NCI-H748 treated with DMSO at 0.1 percent for 48 hours (cell line): ENCODE measurements at places on chromosomes 5 and 9.

DNA sequence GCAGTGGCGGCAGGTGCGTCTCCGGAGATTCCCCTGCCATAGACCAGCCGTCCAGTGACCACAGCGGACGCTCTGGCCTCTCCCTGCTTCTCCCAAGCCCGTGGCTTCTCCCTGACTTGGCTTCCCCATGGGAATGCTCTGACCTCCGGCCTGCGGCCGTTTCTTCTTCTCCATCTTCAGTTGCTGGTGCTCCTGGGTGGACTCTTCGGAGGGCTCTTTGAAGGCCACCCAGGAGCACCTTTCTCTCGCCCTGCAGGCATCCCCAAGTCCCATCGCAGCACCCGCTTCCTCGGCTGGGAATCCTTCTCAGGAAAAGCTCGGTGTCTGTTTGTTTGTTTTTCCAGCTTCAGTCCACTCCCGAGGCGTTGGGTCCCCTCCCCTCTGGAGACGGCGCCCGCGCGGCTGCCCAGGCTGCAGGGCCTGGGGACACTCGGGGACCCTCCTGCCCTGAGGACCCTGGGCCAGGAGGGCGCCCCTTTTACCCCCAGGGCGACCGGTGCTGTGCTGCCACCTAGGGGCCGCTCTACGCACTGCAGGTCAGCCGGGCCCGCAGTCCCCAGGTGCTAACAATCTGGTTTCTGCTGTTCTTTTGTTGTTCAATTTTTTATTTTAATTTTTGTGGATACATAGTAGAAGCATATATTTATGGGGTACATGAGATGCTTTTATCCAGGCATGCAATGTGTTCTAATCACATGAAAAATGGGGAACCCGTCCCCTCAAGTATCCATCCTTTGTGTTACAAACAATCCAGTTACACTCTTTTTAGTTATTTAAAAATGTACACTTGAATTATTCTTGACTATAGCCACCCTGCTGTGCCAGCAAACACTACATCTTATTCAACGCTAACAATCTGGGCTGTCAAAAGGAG, 197.9 kb upstream of the ADAMTS16 start:
- no peak for DNase-seq

DNA sequence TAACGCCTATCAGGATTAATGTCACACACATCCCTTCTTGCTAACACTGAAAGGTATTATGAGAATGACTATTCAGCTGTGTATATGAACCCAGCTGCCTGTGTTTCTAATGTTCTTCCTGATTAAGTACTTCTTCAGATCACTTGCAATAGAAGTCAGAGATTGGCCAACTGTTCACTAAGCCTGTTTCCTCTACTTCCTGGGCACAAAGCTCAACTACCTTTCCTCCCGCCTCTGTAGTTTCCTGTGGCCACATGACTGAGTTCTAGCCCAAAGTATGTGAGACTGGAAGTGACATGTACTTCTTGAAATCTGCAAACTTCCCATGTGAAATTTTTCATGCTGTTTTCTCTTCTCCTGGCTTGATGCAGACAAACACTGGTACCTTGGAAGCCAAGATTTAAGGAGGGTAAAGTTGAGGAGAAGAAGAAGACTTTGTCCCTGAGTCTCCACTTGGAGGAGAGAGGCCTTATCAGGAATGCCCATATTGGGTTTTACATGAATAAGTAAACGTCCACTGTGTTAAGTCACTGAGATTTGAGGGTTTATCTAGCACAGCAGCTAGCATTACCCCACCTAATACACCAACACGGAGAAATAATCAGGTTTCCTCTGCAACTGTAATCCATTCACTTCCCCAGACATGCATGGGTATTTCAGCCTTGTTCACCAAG, 58.6 kb downstream of the SLIT3 start:
- DNase-seq: no peak

DNA sequence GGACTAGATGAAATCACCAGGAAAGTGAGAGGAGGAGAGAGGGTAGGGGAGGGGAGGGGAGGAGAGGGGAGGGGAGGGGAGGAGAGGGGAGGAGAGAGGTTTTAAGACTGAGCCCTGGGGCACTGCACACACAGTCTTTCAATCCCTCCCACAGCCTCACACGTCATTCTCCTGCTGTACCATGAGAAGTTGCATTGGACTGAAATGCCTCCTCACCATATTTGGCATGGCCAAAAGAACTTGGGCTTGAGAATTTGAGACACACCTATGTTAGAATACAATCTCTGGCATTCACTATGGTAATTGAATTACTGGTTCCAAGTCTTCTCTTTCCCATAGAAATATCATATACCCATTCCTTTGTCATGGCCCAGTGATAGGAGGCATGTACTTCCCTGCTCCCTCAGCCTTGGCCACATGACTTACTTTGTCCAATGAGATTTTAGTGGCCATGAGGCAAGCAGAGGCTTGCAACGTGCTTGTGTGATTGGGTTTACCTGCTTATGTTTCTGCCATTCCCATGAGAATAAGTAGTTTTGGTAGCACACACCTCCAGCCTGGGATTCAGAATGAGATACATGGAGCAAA, 133.3 kb upstream of the SMARCA2 start:
- DNase-seq: no peak

- no peak for DNase-seq
Measured at GRCh38 chr5:9861666-9862256, 231.6 kb upstream of the TAS2R1 start.

GRCh38 chr9:131125038-131125287, 423 bp upstream of the NUP214 start:
- DNase-seq: no peak

DNA sequence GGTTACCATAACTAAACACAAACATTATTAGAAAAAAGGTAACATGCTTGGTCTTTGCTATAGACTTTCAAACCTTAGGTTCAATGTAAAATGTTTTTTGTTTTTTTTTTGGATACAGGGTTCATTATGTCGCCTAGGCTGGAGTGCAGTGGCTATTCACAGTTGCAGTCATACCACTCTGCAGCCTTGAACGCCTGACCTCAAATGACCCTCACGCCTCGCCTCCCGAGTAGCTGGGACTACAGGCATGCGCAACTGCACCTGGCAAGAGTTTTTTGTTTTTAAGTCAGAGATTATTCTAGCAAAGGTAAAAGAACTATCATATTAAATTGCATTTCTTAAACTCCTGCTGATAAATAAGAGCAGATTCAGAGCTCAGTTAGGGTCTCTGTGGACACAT, 55.1 kb upstream of the NR5A1 start:
- no peak for DNase-seq

- no peak for DNase-seq
Measured at GRCh38 chr5:170495825-170496661, 7.8 kb upstream of the KCNIP1 start.

DNA sequence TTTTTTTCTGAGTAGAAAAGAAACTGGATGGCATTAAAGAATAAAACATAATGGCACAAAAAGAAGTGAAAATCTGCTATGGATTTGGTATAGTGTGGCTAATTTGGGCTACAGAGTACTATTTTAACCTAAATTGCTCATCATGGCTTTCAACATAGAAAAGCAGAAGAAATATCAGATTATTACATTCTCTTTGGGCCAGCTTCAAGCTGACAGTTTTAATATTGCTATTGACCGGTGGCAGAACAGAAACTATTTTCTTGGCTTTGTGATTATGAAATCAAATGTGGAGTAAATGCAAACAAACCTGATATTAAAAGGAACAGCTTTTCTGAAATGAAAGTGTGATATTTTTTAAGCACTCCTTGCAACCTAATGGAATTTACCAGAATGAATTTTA, 301.5 kb downstream of the EPB41L4A start:
- no peak for DNase-seq

GRCh38 chr9:70285981-70286598, 27.3 kb downstream of the SMC5 start:
- DNase-seq: no peak

- DNase-seq: no peak
Measured at GRCh38 chr5:77972469-77973252, 196.5 kb upstream of the TBCA start.

DNA sequence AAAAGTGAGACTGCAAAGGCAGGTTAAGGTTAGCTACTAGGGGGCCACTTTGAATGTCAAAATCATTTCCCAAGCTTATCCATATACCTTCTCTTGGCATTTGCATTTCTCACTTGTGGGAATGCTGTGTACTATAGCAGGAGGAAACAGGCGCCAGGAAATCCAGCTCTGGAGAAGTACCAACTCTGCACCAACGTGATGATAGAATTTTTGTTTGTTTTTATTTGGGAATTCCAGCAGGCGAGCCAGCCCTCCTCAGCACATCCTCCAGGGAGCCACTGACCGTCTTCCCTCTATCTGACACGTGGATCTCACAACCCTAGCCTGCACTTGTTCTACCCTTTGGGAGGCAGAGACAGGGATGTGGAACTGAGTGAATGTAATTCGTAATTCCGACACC, 318.0 kb downstream of the ACTL7B start:
- no peak for DNase-seq

DNA sequence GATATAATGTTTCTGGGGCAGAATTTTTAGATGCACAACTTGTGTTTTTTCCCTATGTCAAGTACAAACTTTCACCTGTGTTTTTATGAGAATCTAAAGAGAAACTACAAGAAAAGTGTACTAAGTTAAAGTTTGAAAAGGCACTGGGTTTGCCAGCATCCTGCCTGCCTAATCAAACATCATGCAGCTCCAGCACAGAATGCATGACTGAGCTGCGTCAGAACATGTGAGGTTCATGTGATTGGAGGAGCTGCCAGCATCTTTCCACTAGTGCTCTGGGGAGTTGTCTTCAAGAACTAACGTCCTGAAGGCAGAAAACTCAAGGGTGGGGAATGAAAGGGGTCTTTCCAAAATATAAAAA, 46.1 kb upstream of the RIC1 start:
- DNase-seq: no peak

GRCh38 chr9:970151-970996, 6.1 kb upstream of the DMRT3 start:
- no peak for DNase-seq
